ENCODE measurements at places on chromosomes 13 and 19.

- DNase-seq = no peak
Observed at GRCh38 chr19:18280247-18281081, 958 bp downstream of the JUND start.

GRCh38 chr13:33289966-33290365, 4.4 kb upstream of the STARD13 start:
- no peak for DNase-seq

GRCh38 chr19:38209152-38209551, 14.9 kb downstream of the DPF1 start:
- DNase-seq = no peak

GRCh38 chr19:31705656-31706055, 356.4 kb upstream of the TSHZ3 start:
- no peak for DNase-seq

DNA sequence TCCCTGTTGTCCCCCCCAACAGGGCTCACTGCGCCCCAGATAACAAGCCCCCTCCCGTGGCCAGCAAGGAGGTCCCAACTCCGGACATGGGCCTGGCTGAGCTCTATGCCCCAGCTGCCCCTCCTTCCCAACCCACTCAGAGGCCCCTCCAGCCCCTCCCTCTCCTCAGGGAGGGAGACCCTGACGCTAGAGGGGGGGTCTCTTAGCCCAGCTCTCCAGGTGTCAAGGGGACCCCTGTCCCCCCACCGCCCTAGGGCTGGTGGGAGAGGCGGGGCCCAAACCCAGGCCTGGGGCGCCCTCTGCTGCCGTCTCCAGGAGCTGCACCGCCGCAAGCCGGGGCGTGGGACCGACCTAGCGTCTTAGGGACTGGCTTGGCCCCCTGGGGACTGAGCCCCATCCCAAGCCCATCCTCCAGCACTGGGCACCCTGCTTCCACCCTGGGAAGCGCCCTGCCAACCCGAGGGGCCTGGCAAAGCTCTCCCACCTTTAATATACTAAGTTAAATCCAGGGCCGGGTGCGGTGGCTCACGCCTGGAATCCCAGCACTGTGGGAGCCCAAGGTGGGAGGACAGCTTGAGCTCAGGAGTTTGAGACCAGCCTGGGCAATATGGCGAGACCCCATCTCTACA, 1.4 kb downstream of the GRIN3B start:
- no peak for DNase-seq

DNA sequence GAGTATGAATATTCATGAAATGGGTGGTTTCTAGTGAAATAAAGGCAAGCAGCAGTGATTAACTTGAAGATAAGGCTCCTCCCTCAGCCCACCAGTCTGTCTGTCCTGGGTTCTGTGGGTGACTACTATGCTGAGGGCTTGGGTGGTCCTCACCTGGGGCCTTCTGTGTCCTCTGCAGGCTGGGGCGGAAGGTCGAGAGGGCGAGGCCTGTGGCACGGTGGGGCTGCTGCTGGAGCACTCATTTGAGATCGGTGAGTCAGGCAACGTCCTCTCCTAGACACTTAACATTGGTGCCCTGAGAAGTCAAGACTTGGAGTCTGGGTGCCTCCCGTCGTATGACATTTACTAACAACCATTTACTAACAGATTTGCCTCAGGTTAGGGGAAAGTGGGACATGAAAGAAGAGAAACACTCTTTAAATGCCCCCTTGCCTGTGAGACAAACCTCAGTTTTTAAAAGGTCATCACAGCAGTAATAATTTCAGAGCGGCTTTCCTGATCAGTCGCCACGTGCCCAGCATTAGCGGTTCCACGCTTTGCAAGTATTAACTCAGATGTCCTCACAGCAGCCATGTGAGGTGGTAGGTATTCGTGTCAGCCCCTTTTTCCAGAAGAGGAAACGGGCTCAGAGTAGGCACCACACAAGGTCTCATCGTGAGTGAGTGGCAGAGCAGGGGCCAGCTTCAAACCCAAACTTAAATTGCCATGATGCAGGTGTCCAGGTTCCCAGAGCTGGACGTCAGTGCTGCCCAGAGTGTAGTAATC, 1.3 kb upstream of the GARIN5A start:
- no peak for DNase-seq

GRCh38 chr19:16516381-16516780, 20.2 kb downstream of the C19orf44 start:
- DNase-seq = no peak

- no peak for DNase-seq
Observed at GRCh38 chr19:45182758-45183157, 4.2 kb downstream of the BLOC1S3 start.

DNA sequence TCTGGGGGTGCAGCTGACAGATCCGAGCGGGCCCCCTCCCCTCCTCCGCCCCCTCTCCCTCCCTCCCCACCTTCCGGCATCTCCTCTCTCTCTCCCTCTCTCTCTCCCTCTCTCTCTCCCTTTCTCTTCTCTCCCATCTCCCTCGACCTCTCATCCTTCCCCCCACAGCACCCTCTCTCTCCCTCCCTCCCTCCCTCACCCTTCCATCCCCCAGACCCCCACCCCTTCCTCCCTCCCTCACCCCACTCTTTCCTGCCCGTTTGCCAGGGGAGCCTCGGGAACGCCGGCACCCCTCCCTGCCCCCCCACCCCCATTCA, 666 bp downstream of the CELF5 start:
- DNase-seq = no peak

GRCh38 chr13:48783695-48784230, 130.0 kb downstream of the CYSLTR2 start:
- DNase-seq = no peak

GRCh38 chr19:37872383-37872782, 34.0 kb downstream of the WDR87 start:
- DNase-seq = no peak

DNA sequence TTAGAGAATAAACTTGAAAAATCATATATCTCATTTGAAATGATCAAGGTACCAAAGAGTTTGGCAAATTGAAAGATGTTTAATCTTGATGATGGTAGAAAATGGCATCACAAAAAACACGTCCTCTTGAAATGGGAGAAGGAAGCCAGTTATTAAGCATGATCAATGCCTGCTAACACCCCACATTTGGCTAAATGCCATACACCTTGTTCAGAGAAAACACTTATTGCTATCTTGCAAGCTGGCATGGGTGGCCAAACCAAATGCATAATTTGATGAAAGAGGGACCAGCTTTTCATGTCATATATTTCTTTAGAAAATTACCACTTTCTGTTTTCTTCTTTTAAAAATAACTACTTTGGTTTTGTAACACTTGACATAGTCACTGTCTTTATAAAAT, 141.3 kb downstream of the ZAR1L start:
- no peak for DNase-seq

- no peak for DNase-seq
Observed at GRCh38 chr13:75398072-75398471, 83.9 kb downstream of the TBC1D4 start.

DNA sequence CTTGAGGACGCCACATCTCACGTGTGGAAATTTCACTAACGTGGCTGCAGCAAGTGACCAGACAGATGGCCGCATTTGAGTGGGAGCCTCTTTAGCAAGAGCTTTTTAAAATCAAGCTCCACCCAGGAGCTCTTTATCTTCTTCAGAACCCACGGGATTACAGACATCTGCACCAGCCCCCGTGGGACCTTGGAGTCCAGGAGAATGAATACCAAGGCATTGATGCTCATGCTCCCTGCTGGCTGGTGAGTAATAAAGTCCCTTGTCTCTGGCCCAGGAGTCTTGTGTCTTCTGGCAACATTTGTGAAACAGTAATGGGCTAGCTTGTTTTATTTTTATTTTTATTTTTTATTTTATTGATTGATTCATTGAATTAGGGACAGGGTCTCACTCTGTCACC, 64.4 kb downstream of the TRPM4 start:
- no peak for DNase-seq

GRCh38 chr19:31943191-31943661, 402.2 kb upstream of the ZNF507 start:
- DNase-seq = no peak

Data from amniotic stem cell (primary cell).